ENCODE measurements at places on chromosomes 1 and 21.

- DNase-seq, result no peak
These were observed 134.7 kb downstream of the GLUL start for GRCh38 chr1:182256931-182257330.

DNA sequence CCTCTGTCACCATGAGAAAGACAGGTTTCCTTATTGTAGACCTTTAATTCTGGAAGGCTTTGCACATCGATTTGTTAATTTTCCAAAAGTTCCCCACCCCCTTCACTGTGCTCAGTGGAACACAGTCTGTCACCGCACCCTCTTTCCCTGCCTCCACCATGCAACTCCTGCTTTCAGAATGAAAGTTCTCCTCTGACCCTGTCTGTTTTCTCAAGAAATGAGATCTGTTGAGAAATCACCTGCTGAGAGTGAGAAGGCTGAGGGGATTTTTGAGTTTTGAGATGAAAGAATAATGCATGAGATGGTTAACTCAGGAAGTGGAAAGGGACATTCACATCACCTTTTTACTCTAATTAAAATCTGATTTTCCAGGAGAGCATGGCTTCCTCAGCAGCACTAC lies 99.6 kb downstream of the CYYR1 start:
- DNase-seq, result no peak

DNA sequence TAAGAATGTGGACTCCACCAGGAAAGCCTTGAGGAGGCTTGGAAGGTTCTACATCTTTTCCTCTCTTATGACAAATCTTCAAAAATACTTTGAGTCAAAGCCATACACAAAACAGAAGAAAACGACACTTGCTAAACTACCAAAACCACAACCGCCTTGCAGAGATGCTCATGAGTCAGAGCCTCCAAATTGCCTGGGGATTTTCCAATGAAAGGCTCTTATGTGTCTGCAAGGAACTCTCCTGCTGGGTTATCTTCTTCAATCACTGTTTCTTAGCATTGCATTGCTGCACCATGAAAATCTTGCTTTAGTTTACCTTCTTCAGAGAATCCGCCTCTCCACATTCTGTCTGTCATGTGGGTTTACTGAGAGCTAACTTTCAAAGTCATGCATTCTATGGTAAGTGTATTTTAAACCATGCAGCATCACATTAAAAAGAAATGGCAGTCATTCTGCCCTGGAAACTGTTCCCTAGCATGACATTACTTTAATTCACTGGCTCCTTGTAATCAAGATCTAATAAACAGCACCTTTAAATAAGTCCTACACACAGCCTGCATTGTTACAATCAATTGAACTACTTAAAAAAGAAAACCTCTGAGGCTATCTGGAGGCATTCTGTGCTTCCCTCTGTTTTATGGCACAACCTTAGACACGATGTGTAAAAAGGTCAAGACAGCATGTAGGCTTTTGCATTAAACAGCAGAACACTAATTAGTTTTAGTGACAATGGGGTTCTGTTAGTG lies 210.0 kb upstream of the FOXD3 start:
- DNase-seq, result no peak

DNA sequence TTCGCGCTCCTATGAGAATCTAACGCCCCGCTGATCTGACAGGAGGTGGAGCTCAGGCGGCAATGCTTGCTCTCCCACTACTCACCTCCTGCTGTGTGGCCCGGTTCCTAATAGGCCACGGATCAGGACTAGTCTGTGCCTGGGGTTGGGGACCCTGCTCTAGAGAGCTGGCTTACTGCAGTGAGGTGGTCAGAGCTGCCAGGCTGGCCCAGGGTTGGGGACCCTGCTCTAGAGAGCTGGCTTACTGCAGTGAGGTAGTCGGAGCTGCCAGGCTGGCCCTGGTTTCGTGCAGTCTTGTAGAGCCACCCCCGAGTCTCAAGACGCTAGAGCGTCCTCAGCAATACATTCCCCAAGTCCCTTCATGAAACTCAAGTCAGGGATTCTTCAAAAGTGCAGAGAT lies 27.5 kb downstream of the SLC37A1 start:
- DNase-seq, result no peak

- DNase-seq, result no peak
These were observed 75.2 kb downstream of the BEND5 start for GRCh38 chr1:48701445-48701844.

- DNase-seq, result no peak
These were observed 1.2 kb downstream of the KDM4A start for GRCh38 chr1:43651188-43651587.

DNA sequence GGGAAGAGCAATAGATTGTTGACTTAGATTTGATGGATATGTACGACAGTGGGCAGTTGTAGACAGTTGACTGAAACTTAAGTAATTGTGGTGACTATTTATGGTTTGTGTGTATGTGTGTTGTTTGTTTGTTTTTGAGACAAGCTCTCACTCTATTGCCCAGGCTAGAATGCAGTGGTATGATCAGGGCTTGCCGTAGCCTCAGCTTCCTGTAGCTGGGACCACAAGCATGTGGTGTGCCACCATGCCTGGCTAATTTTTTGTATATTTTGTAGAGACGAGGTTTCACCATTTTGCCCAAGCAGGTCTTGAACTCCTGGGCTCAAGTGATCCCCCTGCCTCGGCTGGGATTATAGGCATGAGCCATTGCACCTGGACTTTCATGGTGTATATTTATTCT lies 9.8 kb downstream of the SDHC start:
- DNase-seq, result no peak

- no peak for DNase-seq
These were observed 18.9 kb upstream of the SSX2IP start for GRCh38 chr1:84709131-84709530.

DNA sequence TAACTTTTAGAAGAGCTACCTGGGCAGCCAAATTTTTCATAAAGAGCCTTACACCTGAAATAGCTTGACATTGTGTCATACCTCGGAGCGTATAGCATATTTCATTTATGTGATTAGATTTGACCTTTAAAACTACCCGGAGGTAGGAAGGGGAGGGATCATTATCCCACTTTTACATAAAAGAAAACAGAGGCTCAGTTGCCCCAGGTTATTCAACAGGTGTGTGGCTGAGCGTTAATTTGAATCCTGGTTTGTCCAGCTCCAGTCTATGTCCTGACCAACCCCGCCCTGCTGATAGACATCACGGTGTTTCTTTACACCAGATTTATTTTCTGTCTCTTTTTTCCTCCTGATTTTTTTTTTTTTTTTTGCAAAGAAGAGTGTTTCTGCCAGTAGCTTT lies 39.7 kb downstream of the PBX1 start:
- no peak for DNase-seq

DNA sequence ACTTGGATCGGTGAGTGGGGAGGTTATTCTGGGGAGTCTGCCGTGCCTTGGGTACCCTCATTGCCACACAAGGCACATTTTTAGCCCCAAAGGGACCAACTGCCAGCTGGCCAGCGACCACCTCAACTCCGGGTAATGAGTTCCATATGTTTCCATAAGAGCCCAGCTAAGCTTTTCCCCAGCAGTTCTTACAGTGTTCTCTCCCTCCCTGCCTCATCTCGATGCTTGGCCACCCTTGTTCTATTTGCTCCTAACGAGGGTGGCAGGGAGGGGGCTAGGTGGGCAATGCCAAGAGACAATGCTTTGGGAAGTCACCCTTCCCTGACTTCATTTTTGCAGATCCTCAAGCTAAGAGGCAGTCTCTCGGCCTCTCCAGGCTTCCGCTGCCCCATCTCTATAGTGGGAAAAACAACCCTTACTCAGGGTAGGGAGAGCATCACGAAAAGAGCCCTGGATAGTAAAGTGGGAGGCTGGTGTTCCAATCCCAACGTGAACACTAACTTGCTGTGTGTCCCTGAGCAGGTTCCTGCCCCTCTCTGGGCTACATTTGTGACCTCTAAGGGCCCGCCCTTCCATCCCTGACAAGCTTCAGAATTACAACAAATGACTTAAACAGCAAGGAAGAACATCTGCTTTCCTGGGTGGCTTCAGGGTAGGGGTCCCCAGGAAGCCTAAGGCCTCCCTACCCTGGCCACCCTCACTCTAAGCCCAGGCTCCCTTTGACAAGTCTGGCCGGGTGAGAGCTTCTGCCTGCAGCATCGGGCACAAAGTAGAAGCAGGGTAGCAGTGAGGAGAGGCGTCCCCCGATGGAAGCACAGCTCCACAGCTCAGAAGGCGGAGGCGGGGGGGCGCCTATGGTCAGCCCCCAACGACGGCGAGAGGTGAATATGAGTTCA lies 5.8 kb downstream of the ID3 start:
- no peak for DNase-seq

GRCh38 chr1:243639027-243639658 lies 210.9 kb downstream of the AKT3 start:
- DNase-seq, result no peak

DNA sequence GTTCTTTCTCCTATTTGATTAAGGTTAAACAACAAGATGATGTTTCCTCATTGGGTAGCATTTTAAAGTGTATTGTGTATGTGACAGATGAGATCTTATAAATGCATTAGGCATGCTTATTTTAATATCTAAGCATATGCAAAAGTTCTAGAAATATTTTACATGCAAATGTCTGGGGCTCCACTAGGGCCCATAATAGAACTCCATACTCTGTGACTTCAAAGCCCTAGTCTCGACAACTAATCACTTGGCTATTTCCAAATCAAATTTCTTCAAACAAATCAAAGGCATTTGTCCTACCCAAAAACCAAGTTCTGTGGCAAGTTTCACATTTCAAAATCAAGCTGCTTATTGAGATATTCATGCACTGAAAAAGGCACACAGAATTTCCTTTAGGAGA lies 385.6 kb upstream of the ST6GALNAC5 start:
- no peak for DNase-seq

- no peak for DNase-seq
These were observed 33.9 kb upstream of the ASPM start for GRCh38 chr1:197180252-197180878.

DNA sequence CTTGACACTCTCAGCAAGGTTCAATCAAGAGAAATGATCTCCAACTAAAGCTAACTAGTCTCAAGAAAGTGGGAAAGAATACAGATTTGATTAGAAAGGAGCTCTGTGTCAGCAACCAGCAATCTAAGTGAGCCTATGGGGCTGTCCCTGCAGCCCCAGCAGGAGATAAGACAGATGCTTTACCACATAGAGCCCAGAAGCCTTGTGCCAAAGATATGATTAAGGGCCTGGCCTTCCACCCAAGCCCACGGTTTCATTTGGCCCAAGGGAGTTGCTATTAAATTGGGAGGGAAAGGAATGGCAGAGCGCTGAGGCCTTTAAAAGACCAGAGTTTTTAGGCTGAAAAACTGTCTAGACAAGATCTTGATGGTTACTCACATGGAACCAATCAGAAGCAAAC lies 74.8 kb downstream of the HLCS start:
- DNase-seq, result no peak

- DNase-seq, result no peak
These were observed 18.3 kb upstream of the HDAC1 start for GRCh38 chr1:32273391-32274208.

DNA sequence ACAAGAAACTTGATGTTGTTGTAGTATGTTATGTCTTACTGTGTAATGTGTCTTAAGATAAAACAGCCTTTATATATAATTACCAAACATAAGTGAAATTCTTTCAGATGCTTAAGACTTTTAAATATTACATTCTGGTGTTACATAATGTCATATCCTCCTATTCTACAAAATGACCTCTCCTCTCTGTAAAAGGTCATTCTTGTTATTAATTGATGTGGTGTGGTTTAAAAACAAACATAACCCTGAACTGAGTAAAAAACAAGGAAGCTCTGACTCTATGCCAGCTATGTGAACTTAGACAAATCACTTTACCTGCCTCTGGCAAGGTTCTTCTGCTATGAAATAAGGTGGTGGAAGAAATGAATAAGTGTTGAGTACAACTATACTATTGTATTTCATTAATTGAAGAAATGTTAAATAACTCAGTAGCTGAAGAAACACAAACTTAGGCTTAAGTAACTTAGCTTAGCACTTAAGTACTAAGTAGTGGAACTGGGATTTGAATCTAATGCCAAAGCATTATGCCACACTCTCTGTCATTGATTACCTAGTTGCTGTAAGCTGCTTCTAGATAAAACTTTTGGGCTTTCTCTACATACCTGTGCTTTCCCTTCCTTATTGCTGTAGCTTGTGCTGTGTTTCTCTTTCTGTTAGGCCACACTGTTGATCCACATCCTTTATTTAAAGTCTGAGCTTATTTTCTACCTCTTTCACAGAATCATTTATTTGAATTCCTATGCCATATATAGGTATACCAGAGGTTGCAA lies 859 bp upstream of the ANGPTL1 start:
- DNase-seq, result no peak

DNA sequence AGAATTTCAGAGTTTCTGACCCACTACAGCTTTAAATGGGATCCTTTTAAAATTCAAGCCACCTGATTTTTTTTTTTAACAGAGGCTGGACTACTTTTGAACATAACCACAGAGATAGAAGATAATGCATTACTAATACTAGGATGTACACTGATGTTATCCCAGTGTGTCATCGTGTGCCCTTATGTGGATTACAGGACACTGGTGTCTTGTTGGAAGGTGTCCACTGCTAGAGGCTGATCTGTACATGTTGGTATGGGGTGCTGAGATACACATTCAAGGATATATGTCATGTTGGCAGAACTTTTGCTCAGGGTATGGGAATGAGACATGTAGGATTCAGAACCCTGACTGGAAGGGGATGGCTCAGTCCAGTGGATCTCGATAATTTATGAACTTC lies 56.3 kb downstream of the INAVA start:
- no peak for DNase-seq

DNA sequence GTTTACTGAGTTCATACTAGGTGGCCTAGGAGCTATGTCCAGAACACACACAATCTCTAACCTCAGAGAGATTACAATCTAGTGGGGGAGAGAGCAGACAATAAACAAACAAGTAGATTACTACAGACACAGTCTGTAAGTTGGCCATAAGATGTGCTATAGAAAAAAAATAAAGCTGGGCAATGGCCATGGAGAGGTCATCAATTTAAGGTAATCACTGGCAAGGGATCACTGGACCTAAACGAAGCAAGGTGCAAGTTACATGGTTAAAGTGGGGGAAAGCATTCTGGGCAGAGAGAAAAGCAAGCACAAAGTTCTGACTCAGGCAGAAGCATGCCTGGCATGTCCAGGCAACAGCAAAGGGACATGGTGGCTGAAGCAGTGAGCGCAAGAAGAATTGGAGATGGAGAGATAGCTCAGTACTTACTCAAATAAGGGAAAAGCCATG lies 147.0 kb downstream of the RERE start:
- no peak for DNase-seq
